ENCODE measurements at places on chromosomes 6 and 20. TPM values are rescaled to one million over a fixed set of nuclear protein-coding genes. Genes with fewer than 3 reads are reported as not detected.

- DNase-seq, result no peak
Measured at GRCh38 chr6:158391276-158391675, 79.0 kb downstream of the TULP4 start.

- DNase-seq, result no peak
Measured at GRCh38 chr20:32672982-32673851, 524 bp downstream of the C20orf203 start.

GRCh38 chr6:50834929-50835410 is 16.3 kb downstream of the TFAP2B start:
- DNase-seq, result no peak

ZNF311 gene
- not detected for total RNA-seq

DNA sequence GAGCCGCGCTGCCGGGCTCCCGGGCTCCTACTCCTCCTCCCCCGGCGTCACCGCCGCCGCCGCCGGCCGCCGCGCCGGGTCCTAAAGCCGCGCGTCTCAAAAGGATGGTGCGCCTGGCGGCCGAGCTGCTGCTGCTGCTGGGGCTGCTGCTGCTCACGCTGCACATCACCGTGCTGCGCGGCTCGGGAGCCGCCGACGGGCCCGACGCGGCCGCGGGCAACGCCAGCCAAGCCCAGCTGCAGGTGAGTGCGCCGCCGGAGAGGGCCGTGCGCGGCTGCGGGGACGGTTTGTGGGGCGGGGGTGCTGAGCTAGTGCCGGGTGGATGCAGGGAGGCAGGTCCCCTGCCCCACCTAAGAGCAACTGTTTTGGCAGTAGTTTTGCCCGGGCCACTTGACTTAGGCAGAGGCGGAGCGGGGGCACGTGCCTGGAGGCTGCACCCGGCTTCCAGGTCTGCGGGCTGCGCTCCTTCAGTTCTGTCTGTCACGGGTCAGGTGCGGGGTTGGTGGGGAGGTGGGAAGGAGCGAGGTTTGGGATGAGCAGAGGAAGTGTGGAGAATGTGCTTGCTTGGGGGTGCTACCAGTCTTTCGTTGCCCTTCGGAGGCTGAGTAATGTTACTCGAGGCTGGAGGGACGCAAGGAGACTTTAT is 722 bp downstream of the ISM1 start:
- no peak for DNase-seq

- DNase-seq, result no peak
Measured at GRCh38 chr6:10991115-10991514, 53.0 kb downstream of the ELOVL2 start.

DNA sequence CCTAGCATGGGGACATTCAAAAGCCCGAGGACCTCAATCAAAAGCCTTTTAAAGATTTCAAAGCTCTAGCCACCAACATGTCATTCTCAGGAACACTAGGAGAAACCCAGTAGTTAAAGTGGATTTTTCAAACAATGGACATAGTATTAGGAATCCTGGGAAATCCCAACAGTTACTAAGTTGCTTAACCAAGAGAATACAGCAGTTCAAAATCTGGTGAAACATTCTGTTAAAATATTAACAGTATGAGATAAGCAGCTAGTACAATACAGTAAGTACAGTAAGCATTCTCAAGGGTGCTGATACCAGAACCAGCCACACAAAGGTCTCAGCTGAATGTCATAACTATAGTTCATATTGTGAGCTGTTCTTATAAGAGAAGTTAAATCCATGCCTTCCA is 68.6 kb downstream of the CDK19 start:
- no peak for DNase-seq

GRCh38 chr6:151524059-151524458 is 30.2 kb downstream of the CCDC170 start:
- no peak for DNase-seq

DNA sequence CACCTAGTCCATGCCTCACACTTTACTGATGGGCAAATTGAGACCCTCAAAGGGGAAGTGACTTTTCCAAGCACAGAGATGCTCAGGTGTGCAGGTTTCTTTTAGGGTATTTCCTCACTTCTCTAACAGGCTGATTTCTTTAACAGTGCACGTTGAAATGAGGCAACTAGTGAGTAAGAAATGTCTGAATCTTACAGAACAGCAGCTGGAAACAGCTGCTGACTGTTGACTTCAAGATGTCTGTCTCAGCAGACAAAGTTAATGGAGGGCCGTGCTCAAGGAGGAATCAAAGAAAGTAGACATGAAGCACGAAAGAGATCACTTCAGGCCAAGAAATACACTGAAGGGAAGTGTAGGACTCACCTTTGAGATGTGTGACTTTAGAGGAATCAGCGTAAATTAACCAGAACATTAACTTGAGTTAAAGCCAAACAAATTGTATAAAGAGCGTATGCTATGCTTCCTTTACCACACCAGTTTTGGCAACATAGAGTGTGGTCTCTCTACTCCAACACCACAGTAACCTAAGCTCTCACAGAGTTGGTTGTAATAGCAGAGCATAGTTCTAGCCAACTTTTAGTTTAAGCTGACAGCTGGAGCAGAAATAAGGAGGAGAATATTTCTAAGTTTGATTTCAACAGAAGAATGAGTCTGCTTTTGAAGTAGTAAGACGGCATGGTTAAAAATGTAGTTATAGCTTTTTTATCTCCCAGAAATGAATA is 60.9 kb downstream of the SAMD3 start:
- DNase-seq, result no peak

DNA sequence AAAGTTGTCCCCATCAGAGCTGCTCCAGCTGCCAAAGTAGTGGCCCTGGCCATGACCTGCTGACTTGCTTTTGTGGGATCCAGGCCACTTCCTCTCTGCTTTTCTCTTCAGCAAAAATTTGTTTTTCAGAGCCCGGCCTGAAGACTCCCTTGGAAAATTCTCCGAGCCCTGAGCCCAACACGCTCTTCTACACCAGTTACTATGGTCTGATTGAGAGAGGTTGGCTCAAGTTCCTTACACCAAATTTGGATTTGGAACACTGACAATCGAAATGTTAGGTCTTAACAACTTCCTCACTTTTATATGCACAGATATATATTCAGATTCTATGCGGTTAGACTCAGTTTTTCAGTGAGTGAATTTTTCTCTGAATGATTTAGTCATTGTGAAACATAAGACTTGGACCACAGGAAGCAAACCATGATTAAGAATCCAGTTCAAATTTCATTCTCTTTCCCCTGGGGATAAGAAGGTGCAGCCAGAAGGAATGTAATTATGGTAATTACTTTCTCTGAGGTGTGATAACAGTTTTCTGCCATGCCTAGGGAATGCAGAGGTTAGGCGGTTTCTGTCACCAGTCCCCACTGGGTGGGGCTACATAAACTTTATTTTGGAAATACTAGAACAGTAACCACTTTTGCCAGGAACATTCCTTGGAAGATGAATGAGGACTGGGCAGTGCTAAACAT is 365.2 kb downstream of the SYNE1 start:
- no peak for DNase-seq

GRCh38 chr6:118877806-118878205 is 16.1 kb upstream of the ASF1A start:
- no peak for DNase-seq

SLC44A4 gene
- 4.4 TPM for total RNA-seq

LY6G5C gene
- total RNA-seq, result not detected

GRCh38 chr6:32685603-32686002 is 19.1 kb upstream of the HLA-DQB1 start:
- no peak for DNase-seq

FAM110A gene
- total RNA-seq, result 90.1 TPM

- no peak for DNase-seq
Measured at GRCh38 chr6:84258866-84259265, 31.4 kb upstream of the CEP162 start.

- DNase-seq, result no peak
Measured at GRCh38 chr20:14295238-14295637, 42.2 kb downstream of the FLRT3 start.

DNA sequence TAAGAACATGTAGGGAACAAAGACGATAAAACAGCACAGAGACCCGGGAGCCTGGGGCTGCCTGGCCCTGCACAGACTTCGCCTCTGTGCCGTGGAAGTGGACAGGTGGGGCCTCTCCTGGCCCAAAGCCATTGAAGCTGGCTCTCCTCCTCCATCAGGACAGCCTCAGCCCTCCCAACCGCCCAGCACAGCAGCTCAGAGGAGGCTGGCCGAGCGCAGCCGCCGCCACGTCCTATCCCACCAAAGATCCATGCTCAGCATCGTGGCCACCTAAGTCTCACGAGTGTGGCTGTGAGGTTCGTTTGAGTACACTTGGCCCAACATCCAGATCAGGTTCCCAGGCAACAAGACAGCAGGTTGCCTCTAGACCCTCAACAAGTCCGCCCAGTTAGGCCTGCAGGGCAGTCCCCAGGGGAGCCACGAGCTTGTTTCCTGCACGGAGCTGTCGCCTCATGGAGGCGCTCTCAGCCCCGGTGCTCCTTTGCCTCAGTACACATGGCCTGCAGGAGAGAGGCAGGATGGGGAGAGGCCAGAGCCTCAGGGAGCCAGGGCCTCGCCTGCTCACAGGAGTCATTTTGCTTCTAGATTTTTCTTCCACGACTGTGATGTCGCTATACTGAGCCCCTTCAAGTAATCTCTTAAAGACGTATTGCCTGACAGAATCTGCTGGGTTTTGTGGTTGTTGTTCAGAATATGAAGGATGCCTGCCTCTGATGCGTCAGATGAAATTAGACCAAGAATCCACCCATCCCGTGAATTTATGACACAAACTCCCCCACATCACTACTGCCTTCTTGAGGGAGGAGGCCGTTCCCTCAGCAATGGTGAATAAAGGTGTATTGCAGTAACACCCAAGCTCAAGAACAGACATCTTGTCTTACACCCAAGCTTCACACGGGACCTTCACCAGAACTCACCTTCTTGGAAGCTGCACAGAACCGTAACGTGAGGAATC is 102.7 kb downstream of the RNASET2 start:
- DNase-seq, result no peak

GRCh38 chr20:59994697-59995122 is 36.5 kb downstream of the CDH26 start:
- DNase-seq, result no peak

DNA sequence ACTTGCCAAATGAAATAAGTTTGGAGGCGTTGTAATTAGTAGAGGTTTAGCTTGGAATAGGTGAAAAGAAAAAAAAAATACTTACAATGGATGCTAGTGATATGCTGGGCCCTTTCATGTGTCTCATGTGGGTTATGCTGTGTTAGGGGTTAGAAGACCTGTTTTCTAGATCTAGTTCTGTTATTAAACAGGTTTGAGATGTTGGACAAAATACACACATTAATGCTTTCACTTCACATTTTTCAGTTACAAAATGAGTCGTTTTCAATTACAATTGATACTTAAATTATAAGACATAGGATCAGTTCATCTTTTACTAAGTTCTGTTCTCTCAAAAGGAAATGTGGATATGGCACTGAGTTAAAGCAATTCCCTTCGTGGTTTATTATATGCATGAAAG is 509.8 kb downstream of the EPM2A start:
- no peak for DNase-seq

GRCh38 chr6:139137706-139138105 is 2.8 kb downstream of the HECA start:
- no peak for DNase-seq

GRCh38 chr6:122984393-122984792 is 11.6 kb upstream of the CLVS2 start:
- no peak for DNase-seq

- no peak for DNase-seq
Measured at GRCh38 chr20:48051794-48052474, 266.7 kb upstream of the SULF2 start.

DNA sequence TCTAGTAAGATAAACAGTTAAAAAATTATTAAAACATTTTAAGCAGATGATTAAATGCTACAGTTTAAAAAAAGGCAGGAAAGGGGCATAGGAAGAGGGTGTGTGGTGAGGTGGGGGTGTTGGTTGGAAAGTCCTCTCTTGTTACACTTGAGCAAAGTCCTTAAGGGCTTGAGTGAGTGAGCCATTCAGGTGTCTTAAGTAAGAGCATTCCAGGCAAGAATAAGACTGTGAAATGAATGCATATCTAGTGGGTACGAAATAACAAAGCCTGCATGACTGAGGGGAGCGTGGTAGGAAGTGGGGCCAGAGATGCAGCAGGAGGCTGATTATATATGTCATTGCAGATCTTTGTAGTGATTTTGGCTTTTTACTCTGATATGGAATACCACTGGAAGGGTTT is 5.1 kb downstream of the CDKAL1 start:
- no peak for DNase-seq

CTCFL gene
- not detected for total RNA-seq

ALDH8A1 gene
- 0.88 TPM for total RNA-seq

MLN gene
- total RNA-seq, result not detected

ATP9A gene
- total RNA-seq, result 17.8 TPM

TRIM15 gene
- 1.2 TPM for total RNA-seq

DNA sequence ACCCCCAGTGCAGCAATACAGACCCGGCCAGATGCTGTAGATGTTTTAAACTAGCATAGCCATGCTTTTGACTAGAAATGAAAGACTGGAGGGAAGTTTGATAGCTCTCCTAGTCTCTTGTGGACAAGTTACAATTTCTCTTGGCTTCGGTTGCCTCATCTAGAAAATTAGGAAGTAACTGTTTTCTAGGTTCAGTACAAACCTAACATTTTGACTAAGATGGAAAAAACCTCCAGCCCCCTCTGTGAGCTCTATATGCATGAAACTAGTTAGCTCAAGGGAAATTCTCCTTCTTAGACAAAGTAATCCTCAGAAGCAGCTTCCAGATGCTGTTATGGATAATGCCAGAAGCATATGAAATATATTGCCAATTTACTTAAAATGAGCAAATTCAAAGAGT is 86.6 kb downstream of the RNF144B start:
- no peak for DNase-seq

GRCh38 chr6:56314683-56315523 is 67.5 kb upstream of the COL21A1 start:
- DNase-seq, result no peak

DNA sequence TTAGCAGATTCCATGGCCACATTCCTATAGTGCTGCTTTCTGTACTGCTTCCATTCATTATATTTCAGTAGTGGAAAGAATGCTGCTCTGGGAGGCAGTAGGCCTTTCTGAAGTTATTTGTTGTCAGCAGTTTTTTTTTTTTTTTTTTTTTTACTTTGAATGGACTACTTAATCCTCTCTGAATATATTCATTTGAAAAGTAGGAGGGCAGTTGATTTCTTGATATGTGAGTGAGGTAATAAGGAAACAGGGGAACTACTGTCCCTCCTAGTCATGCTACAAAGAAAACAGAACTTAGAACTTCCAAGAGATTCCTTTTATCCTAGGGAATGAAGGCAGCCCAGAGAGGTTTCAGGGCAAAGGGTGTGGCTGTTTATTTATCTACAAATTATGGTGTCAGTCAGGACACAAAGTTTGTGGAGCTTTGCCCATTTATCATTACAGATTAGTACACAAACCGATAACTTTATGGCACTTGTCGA is 155.9 kb downstream of the JARID2 start:
- DNase-seq, result no peak

Data from lower leg skin (tissue), 4 donors.